ENCODE measurements at places on chromosomes 4 and X.

DNA sequence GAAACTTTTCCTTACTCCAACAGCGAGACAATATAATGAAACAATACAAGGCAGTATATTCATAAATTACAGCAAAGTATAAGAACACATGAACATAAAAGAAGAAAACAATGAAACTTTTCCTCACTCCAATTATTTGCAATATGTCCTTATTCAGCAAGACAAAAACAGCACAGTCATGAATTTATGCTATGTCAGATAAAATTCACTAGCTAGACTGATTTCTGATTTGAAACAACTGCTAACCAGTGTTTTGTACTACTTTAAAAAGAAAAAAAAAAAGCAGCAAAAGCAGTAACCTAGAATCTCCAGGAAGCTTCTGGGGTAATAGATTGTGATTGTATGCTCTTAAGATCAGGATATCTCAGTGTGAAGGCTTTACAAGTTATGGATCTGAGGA lies 45.2 kb upstream of the UNC5C start:
- DNase-seq: no peak

GRCh38 chrX:9865804-9866472 lies 79.7 kb downstream of the SHROOM2 start:
- DNase-seq: peak; percentile 71

DNA sequence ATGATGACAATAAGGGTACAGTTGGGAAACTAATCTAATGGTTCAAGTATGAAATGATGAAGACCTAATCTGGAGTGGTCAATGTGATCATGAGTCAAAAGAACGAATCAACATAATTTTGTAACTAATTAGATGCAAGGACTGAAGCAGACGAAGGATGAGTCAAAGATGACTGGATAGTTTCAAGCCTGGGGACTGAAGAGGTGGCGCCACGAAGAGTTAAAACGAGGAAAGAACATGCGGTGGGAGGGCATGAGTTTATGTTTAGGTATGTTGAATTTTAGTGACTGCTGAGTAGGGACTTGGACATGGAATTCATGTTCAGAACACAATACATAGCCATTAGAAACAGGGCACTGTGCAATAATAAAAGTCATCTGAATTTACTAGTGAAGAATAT lies 221.5 kb upstream of the FAM241A start:
- no peak for DNase-seq

GRCh38 chr4:54959651-54960116 lies 165.7 kb downstream of the KDR start:
- peak; percentile 52 for DNase-seq

- no peak for DNase-seq
These were observed 18.7 kb upstream of the GLRB start for GRCh38 chr4:157057218-157057617.

- no peak for DNase-seq
These were observed 29.8 kb upstream of the EMCN start for GRCh38 chr4:100547541-100548199.

DNA sequence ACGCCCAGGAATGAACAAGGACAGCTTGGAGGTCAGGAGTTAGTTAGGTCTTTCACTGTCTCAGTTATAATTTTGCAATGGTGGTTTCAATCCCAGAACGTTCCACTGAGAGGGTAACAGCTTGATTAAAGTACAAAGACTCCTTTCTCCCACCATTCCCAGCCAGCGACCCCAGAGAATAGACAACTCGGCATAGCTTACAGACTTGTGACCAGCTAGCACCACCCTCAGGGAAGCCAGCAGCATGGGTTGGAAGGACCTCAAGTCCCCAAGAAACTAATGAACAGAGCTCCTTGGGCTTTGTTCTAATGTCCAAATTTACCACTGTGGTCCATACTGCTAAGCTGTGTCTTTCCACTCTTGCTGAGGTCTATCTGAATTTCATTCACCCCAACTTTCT lies 72.0 kb upstream of the MED14 start:
- no peak for DNase-seq

- peak; percentile 87 for DNase-seq
These were observed 36.0 kb upstream of the NPNT start for GRCh38 chr4:105859233-105859632.

DNA sequence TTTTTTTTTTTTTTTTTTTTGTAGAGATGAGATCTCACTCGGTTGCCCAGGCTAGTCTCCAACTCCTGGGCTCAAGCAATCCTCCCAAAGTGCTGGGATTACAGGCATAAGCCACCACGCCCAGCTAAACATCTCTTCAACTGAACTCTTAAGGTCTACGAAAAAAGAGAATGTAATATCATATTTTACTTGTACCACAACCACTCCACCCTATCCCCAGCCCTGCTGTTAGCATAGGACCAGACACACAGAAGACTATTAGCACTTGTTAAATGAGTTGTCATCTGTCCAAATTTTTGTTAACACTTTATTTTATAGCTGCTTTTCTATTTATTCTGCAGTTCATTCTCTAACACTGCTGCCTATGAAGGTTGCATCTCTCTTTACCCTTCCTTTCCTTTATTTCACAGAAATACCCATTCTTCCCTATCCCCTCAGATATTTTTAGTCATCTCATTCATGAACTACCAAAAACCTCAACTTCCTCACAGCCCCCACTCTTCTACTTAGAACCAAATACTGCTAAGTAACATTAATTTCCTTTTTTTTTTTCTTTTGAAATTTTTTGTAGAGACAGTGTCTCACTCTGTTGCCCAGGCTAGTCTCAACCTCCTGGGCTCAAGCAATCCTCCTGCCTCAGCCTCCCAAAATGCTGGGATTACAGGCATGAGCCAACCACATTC lies 10.1 kb downstream of the SNX12 start:
- DNase-seq: no peak

GRCh38 chrX:47498411-47498810 lies 15.4 kb upstream of the ZNF41 start:
- DNase-seq: no peak

GRCh38 chr4:146088690-146089089 lies 86.8 kb upstream of the LSM6 start:
- DNase-seq: no peak

- DNase-seq: no peak
These were observed 222.1 kb downstream of the PCDH18 start for GRCh38 chr4:137310166-137310565.

GRCh38 chrX:22396408-22396807 lies 123.7 kb downstream of the CBLL2 start:
- DNase-seq: no peak

DNA sequence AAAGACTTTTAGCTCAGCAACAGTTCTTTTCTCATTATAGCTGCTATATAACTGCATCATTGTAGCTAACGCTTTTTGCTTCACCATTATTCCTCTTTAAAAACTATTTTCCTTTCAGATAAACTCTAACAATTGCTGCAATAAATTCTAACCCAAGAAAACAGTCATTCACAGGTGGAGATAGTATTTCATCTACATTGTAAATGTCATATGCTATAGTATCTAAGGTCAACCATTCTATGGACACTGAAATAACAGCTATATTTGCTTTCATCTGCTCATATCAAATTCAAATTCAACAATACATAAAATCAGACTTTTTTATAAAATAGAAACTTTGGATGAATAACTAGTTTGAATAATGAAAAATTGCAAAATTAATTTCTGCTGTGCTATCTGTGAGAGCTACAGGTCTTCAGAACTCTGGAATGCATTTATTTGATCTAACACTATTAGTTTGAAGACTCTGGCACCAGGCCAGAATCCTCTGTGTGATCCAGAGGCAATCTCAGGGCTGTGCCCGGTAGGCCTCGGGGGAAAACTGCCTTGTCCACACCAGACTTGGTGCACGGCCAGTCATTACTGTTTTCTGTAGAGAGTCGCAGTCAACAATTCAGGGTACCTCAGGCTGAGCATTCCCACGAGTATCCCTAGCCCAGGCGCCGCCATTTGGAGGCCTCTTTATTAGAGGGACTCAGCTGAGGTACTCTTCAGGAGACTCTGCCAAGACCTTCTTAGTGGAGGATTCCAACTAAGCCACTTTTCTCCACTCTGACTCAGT lies 332.4 kb downstream of the SLC7A11 start:
- DNase-seq: no peak

DNA sequence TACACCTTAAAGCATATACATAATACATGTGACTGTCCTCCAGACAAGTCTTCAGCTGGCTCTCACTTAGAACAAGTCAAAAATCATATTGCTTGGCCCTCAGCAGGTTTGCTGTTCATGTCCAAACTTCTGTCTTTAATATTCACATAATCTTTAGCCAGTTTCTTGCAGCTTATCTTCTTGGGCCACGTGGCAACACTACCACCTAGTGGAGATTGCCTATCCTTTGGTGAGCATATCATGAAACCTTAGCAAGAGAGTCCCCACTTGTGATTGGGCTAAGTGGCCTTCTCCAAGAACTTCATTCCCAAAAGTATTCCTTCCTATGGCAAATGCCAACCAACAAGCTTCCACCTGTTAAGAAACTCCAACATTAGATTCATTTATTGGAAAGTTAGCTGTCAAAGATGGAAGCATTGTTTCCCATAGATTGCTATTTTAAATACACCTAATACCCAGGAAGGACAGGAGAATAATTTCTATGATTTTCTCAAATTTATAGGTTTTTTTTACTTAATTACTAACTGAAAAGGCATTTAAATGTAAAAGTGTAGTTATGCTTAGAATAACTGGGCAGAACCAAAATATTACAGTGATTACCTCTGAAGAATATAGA lies 231.9 kb upstream of the INTU start:
- DNase-seq: peak; percentile 85

DNA sequence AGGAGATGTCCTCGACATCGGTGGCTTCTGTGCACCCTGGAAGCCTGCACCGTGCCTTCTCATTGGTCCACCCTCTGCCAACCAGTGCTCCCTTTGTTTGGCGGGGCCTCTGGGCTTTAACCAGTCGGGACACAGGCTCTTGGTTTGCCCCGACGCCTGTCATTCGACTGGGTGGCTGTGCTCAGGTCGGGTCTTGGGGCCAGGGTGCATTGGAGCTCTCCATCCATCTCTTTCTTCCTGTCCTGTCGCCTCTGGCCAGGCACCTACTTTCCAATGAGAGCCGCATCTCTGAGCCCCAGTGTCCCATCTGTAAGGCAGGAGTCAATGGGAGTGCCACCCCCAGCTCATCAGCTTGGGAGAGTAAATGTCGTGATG lies 37.2 kb upstream of the NHSL2 start:
- DNase-seq: no peak

- DNase-seq: no peak
These were observed 17.6 kb downstream of the NFKB1 start for GRCh38 chr4:102518703-102519131.

DNA sequence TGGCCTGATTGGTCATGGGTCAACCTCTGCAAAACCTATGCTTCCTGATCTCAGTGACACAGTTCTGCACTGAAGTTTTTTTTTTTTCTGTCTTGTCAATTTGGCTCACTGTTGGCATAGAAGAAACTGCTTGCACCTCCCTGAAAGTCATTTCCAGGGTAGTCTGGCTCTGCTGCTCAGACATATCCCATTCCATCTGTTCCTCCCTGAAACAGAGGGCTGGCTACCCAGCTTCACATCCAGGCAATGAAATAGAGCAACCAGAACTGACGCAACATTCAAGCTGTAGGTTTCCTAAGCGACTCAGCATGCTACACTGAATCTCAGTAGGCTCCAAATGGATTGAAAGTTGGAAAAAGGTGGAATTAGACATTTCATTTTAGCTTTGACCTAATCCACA lies 176.8 kb upstream of the MBNL3 start:
- no peak for DNase-seq

- peak; percentile 82 for DNase-seq
These were observed at the start of gene FNIP2 for GRCh38 chr4:158768555-158769174. Gene FNIP2 (plus strand): TSS chr4:158769026. CDS start chr4:158769213, 187 bp downstream.

GRCh38 chr4:2689825-2690700 lies 66.1 kb downstream of the TNIP2 start:
- DNase-seq: no peak

DNA sequence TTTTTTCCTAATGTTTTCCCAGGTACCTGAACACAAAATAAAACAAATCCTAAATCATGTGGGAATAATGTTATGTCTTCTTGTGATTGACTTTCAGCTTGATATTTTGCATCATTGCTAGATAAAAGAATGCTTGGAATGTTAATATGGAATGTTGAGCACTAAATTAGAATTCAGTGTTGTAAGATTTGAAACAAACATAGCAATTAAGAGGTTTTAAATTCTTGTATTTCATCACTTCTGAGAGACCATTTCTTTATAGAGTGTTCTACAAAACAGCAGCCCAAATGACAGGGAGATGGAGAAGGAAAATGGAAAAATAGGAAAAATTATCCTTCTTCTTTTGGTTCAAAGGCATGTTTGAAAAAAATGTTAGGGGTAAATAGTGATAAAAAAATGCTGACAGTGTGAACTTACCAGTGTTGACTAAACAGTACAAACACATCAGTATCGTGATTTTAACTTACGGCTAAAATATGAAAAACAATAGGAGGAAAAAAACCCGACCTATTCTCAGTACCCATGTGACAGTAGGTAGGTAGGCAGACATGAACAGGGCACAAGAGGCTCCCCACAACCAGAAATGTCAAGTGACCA lies 102.6 kb upstream of the PDE5A start:
- DNase-seq: no peak

DNA sequence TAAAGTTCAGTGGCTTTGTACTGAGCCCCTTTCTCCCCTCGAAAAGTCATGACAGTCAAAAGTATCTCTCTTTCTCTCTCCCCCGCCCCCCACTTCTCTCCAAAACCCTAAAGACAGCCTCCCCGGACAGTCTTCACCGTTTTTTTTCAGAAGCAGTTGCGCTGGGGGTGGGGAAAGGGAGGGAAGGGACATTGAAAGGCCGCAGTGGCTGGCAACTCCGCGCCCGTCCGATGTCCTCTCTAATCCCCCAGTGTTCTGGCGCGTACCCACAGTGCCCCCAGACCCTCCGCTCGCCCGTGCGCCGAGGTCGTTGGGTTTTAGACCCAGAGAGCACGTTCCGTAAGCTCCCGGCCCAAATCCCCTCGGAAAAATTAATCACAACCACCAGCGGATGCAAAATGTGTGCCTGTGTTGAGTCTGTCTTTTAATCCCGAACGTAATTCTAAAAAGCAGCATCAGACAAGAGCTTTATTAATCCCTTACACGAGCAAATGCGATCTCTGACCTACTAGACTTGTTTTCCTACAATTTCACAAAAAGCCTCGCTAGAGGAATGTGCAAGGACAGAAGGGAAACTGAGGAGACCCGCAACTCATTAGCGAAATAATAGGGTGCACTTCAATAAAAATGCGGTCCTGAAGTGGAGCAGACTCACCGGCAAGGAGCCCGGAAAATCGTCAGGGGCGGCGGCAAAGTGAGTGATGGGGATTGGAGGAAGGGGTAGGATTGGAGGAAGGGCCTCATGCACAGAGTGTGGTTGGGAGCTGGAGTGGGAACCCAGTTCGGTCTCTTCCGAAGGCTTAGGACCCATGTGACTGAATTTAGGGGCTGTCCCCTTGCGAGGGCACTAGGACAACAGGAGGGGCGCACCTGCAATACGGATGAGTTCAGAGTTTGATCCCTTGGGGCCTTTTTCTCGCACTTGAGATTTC lies 12.2 kb upstream of the PRDM8 start:
- DNase-seq: peak; percentile 42

DNA sequence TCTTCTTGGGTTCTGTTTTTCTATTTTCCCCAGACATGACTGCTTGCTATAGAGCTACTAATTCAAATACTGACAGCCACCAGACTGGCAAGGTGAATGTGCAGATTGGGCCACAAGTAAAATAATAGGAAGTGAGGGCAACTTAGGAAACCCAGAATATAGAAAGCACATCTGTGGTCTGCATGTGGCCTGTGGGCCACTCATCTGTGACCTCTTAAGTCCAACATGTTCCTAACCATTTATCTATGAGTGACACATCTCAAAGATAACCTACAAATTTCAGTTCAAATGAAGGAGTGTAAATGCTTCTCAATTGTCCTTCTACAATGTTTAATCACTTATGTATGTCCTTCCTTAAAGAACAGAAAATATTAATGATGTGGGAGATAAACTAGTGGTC lies 128.9 kb downstream of the REELD1 start:
- DNase-seq: no peak

GRCh38 chr4:169307576-169307975 lies 36.8 kb upstream of the SH3RF1 start:
- no peak for DNase-seq
